Activated CD4-positive, alpha-beta T cell treated with anti-CD3 and anti-CD28 coated beads, Interleukin-10, Interleukin-2, amounts not matched to agents 100 ng/mL and 50 ng/mL, durations not matched to agents 16 hours and 8 hours (primary cell): ENCODE measurements at places on chromosomes 2 and 18.
A peak's percentile ranks its signal among the peaks of the same experiment; 100 is the strongest.

DNA sequence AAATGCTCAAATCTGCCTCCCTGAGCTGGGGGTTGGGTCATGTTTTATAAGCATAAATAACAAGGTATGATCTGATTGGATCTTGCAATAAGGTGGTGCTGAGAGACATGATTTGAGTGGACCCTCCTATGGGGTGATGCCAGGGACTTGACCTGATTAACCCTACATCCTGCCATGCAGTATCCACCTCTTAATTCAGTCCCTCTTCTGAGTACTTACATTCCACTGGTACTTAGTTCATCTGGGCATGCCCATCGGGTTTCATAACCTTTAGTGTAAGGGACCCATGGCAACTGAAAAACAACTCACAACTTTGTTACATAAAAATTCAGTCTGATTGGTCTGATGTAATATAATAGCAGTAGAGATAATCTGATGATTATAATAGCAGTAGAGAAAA, 397.9 kb upstream of the HNMT start:
- no peak for DNase-seq

GRCh38 chr2:229261599-229261998, 9.5 kb downstream of the PID1 start:
- DNase-seq, result no peak

- peak; percentile 6 for DNase-seq
Measured at GRCh38 chr2:40210968-40211353, 240.9 kb downstream of the SLC8A1 start.

DNA sequence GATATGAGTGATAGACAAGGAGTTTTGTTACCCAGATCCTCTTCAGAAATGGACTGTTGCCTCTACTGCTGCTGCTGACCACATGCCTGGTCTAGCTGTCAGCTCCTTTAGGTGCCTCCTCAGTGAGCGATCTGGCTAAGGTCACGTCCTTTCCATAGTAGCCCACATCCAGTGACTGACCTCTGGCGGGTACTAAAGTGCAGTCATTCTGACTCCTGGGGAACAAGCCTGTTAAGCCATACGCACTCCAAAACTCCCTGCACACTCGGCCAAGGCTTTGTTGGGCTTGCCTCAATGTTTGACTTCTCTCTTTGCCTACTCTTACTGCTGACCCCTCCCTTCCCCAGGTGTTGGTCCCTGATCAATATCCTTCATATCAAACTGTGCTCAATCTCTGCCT, 685.2 kb downstream of the IRS1 start:
- DNase-seq, result no peak
